ENCODE measurements at places on chromosomes 16 and 17.
A peak's percentile ranks its signal among the peaks of the same experiment; 100 is the strongest.

DNA sequence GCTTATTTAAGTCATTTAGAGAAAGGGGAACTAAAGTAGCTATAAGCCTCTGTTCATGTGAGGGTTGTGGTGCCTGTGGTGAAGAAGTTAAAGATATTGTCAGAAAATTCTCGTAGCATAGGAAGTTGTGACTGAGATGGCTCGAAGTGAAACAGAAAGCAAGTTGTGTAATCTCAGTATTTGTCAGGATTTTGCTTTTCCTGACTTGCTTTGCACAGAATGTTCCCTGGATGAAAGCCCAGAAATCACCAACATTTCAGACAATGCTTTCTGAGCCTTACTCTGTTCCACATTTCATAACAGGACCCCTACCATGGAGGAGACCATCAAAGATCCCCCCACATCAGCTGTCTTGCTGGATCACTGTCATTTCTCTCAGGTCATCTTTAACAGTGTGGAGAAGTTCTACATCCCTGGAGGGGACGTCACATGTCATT is 10.6 kb downstream of the CALCOCO2 start:
- peak; percentile 79 for ATAC-seq

DNA sequence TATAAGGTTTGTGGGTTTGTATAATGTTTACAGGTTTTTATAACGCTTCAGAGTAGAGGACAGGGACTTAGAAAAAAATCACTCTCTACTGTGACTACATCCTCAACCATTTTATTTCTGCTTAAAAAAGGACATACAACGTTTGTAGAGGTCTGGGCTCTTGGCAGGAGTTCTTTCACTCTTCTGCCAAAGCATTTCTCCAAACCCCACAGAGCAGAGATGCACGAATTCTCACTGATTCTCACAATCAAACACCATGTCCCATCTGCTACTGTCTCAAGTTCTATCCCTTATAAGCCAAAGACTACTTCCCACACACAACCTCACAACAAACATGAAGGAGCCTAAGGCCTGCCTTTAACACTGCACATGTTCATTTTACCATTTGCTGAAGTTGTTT is 7.0 kb upstream of the ANKFY1 start:
- no peak for ATAC-seq

DNA sequence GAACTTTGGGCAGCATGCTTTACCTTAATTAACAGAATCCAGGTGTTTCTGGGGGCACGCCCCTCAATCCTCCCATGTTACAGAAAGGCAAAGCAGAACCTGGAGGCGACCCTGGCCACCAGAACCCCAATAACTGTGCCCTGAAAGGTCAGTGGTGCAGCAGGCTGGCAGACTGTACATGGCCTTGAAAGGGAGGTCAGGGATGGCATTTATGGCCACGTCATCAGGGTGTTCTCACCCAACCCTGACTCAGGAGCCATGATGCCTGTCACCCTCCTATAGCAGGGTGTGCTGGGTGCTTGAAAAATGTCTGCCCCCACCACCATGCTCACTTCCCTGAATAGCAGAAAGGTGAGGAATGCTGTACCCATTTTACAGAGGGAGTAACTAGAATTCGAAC is 177.7 kb downstream of the TMEM132E start:
- ATAC-seq: no peak

- ATAC-seq: no peak
These were observed 6.7 kb upstream of the LPO start for GRCh38 chr17:58231641-58232040.

- no peak for ATAC-seq
These were observed 927 bp upstream of the ENGASE start for GRCh38 chr17:79073706-79074088.

- ATAC-seq: no peak
These were observed 680.3 kb upstream of the SOX9 start for GRCh38 chr17:71440513-71440912.

GRCh38 chr17:31275116-31275515 is 21.9 kb downstream of the OMG start:
- ATAC-seq: no peak

GRCh38 chr16:1863681-1864460 is 8.1 kb downstream of the MEIOB start:
- ATAC-seq: no peak

DNA sequence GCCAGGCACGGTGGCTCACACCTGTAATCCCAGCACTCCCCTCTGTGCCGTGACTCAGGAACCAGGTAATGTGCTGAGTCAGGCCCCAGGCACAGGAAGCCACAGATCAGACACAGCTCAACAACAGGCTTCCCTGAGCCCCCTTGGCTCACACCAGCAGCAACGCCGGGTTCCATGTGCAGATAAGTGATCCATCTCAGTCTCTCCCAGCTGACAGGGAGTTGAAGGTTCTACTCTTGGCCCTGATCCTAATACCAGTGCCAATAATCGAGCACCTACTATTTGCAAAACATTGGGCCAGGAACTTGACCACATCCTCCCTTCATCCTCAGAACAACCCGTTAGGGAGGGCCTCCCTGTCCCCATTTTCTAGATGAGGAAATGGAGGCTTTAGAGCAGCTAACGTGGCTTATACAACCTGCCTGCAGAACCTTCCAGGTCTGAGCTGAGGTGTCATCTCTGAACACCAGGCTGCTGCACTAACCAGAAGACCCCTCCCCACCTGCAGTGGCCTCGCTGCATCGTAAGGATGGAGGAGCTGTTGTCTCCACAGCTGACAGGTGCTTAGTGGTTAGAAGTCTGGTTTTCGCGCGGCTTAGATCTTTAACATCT is 64.8 kb upstream of the AMZ2 start:
- no peak for ATAC-seq

- no peak for ATAC-seq
These were observed 225.9 kb upstream of the EEF2KMT start for GRCh38 chr16:5323284-5324141.

DNA sequence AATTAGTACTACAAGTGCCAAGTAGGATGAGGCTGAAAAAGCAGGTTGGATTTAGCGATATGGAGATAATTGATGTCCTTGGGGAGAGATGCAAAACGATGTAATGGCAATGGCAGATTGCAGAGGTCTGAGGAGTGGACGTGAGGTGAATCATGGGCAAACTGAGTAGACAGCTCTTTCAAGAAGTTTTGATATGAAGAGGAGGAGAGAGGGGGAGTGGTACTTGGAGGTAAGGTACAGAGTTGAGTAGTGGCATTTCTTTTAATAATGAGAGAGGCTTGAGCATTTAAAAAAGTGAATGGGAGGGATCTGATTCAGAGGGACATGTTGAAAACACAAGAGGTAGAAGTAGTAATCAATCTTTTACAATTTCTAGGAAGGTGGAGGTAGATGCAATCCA is 17.7 kb upstream of the VPS4A start:
- no peak for ATAC-seq

DNA sequence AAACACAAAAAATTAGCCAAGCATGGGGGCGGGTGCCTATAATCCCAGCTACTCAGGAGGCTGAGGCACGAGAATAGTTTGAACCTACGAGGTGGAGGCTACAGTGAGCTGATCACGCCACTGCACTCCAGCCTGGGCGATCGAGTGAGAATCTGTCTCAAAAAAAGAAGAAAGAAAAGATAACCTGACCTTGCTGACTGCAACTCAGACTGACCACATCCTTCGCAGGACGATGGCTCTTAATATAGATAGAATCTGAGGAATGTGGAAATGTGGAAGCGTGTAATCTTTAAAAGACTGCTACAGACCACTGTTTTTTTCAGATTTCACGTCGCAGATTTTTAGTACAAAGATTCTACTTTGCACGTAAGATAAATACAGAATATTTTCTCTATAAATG is 37.8 kb downstream of the KLHDC4 start:
- ATAC-seq: no peak

DNA sequence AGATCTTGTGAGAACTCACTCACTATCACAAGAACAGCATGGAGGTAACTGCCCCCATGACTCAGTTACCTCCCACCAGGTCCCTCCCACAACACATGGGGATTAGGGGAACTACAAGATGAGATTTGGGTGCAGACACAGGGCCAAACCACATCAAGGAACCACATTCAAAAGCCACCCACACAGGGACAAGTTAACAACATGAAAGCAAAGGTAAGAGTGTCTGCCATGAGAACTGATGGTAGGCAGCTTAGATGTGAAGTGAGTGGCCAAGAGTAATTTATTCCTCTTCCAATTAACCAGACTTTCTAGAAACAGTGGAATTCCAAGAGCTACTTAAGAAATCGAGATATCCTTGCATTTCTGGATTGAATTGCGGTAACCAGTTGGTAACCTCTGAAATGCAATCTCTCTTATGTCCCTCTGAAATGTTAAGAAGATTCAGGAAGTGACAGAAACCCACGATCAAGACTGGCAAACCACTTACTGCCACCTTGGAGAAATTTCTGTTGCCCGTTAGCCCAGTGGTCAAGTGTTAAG is 167.4 kb upstream of the CACNG5 start:
- no peak for ATAC-seq

- ATAC-seq: no peak
These were observed 78.2 kb downstream of the WIPI1 start for GRCh38 chr17:68379177-68379510.

DNA sequence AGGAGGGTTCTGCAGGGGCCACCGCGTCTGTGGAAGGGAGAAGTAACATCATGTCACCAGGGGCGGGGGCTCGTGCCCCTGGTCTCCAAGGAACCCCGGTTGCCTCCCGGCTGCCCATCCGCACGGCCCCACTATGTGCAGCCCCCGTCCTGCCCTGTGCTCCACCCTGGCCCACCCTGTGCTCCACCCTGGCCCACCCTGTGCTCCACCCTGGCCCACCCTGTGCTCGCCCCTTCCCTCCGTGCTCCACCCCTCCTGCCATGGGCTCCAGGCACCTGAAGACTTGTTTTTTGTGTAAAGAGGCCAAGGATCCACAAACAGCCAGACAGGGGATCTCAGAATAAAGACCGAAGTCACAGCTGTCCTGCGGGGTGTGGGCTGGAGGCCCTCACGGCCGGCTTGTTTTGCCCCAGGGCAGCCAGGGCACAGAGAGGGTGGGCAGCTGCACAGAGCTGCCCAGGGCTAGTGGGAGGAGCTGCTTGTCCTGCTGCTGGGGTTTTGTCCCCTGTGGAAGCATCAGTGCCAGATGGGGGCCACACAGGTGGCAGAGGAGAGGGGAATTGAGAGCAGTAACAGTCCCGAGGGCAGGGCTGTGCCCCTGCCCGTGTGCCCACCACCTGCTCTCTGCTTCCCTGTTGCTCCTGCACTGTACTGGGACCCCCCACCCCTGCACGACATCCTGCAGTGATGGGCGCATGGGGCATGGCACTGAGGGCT is 147.0 kb upstream of the CIBAR2 start:
- no peak for ATAC-seq

DNA sequence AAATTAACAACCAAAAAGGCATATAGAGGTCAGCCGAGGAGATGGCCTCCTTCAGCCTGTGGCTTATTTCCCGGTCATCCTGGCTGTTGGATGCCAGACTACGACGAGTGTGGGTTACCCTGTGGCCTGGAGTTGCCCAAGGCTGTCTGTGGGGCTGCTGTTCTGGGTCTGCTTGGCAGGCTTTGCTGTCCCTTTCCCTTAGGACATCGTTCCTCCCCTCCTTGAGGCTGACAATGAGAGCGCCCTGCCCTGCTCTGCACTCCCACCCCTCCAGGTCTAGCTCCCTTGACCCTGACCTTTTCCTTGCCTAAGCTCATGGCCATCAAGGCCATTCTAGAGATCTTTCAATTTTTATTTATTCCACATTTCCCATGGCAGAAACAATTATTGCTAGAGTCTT is 1.9 kb upstream of the CBFB start:
- ATAC-seq: no peak

DNA sequence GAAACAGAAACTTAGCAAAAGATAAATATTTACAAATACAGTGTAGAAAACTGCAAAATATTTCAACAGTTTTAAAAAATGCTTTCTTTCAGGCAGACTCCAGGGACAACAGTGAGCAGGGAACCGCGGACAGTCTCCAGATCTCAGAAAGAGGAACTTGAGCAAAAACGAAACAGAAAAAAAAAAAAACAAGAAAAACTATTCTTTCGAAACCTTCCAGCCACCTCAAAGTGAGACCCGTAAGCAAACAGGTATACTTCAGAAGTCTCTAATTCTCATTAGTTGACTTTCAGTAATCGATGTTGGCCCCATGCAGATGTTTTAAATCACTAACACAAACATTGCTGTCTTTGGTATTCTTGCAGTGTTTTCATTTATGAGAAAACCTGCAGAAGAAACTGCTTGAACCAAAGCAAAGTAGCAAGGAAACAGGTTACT is 15.7 kb upstream of the CCL1 start:
- no peak for ATAC-seq

- no peak for ATAC-seq
These were observed 98.7 kb downstream of the RAB11FIP4 start for GRCh38 chr17:31490019-31490650.

DNA sequence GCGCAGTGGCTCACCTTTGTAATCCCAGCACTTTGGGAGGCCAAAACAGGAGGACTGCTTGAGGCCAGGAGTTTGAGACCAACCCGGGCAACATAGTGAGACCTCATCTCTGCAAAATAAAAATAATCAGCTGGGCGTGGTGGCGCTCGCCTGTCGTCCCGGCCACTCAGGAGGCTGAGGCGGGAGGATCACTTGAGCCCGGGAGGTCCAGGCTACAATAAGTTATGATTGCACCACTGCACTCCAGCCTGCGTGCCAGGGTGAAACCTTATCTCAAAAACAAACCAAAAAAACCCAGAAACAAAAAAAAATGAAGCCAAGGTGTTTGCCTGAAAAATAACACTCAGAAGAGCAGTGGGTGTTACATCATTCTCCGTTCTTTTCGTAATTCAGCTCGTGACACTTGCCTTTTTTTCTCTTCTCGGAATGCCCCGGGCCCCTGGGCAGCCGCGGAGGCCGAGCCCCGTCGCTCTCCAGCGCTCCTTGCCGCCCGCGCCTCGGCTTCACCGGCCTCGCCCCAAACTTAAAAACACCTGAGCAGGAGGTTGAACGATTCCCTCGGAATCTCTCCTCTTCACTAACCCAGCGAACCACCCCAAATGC is 17.0 kb downstream of the PRCD start:
- peak; percentile 2 for ATAC-seq

GRCh38 chr17:72226322-72226721 is 105.5 kb downstream of the SOX9 start:
- no peak for ATAC-seq

DNA sequence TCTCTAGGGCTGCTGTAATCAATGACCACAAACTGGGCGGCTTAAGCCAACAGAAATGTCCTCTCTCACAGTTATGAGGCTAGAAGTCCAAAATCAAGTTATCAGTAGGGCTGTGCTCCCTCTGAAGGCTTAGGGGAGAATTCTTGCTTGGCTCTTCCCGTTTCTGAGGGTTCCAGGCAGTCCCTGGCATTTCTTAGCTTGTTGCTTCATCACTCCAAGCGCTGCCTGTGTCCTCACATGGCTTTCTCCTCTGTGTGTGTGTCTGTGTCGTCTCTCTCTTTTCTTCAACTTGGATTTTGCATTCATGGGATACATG is 13.7 kb upstream of the CDC42EP4 start:
- ATAC-seq: peak; percentile 37

GRCh38 chr17:82217530-82218204 is 5.0 kb upstream of the CCDC57 start:
- ATAC-seq: no peak

Measured in motor neuron (in vitro differentiated cells).